HEK293T (cell line): ENCODE measurements at places on chromosomes 2 and 18.

DNA sequence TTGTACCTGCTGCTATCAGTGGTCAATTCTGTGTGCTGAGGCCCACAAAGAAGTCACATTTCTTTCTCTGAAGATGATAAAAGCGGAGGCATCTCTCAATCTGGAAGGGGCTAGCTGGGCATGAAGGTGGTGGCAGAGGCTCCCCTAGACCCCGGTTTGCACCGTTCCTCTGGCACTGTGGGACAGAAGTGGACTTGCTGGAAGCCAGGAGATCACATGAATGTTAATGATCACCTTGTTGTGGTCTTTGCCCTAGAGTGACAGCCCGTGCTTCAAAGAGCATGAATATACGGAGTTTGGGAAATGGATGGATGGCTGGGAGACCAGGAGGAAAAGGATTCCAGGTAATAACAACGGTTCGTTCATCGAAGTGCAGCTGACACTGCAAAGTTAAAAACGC is 20.2 kb downstream of the ALLC start:
- DNase-seq: no peak

- DNase-seq: no peak
Observed at GRCh38 chr2:235212501-235213158, 260.8 kb downstream of the SH3BP4 start.

DNA sequence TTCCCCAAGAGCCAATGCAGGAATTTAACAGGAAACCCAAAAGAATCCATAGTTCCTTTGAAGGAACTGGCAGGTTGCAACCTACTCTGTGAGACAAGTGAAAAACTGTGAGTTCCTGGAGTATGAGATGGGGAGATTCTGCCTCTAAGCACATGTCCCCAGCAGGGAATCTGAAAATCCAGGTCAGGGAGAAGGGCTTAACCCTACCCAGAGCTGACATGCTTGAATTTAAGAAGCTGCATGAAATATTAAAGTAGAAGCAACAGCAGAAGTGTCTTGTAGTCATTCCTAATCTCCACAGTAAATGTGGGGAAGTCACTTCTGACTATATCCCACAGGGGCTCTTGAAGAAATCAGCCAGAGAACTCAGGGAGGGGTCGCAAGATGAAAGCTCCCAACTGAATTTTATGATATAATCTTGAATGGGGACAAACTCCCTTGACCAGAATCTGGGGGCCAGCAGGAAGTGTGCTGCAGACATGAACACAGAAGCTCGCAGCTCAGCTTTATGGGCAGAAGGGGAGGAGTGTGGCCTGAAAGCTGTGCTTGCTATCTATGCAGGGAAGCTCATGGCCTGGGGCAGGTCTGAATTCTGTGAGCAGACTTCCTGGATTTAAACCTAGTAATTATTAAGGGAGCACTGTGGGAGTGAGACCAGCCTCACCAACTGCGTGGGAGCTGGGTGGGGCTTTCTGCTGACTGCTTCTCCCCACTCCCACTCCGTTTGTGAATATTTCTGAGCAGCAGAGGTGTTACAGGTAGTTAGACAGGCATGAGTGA is 184.1 kb upstream of the KYNU start:
- no peak for DNase-seq

GRCh38 chr2:157245846-157246764 is 11.4 kb upstream of the GALNT5 start:
- no peak for DNase-seq

GRCh38 chr18:48545757-48546321 is 7.0 kb downstream of the CTIF start:
- no peak for DNase-seq

DNA sequence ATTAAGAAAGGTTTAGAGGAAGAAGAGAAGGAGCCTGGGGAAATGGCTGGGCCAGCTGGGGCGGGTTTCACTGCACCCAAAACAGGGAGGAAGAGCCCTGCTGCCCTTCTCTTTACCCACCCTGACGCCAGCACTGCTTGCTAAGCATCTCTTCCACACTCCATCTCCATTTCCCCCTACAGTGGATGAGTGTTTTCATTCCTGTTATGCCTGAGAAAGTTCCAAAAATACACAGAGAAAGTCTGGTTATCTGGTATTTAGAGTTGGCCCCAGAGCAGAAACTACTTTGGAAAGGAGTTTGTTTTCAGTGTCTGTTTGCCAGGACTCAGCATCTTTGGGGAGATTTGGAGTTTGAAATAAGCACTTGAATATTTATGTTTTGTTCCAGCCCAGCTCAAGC is 451.0 kb downstream of the SLC4A3 start:
- no peak for DNase-seq

DNA sequence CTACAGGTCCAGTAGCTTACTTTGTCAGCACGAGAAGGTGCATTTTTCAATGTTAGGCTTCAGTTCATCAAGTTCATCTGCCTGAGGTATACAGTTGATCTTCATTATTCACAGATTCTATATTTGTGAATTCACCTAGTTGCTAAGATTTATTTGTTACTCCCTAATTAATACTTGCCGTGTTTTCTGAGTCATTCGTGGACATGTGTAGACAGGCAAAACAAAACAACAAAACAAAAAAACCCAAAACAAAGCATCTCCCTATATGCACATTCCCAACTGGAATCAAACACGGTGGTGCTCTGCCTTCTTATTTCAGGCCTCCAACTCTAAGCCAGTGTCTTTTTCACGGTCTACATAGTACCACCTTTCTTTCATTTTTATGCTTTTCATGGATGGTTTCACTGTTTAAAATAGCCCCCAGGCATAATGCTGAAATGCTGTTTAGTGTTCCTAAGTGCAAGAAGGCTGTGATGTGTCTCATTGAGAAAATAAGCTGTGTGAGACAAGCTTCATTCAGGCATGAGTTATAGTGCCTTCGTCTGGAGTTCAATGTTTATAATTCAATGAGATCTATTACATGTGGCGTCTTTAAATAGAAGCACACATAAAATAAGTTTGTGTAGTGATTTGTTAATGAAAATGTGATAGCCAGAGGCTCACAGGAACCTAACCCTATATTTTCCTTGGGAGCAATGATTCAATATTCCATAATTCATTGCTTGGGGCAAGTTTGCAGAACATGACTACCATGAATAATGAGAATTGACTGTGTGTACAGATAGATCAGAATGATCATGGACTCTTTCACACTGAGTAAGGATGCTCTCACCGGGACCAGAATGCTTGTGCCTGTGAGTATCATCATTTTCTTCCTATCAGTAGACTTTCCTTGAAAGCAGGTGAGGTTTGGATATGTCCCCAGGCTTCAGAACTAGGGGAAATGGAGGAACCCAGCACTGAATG is 24.6 kb downstream of the ITGB6 start:
- no peak for DNase-seq

DNA sequence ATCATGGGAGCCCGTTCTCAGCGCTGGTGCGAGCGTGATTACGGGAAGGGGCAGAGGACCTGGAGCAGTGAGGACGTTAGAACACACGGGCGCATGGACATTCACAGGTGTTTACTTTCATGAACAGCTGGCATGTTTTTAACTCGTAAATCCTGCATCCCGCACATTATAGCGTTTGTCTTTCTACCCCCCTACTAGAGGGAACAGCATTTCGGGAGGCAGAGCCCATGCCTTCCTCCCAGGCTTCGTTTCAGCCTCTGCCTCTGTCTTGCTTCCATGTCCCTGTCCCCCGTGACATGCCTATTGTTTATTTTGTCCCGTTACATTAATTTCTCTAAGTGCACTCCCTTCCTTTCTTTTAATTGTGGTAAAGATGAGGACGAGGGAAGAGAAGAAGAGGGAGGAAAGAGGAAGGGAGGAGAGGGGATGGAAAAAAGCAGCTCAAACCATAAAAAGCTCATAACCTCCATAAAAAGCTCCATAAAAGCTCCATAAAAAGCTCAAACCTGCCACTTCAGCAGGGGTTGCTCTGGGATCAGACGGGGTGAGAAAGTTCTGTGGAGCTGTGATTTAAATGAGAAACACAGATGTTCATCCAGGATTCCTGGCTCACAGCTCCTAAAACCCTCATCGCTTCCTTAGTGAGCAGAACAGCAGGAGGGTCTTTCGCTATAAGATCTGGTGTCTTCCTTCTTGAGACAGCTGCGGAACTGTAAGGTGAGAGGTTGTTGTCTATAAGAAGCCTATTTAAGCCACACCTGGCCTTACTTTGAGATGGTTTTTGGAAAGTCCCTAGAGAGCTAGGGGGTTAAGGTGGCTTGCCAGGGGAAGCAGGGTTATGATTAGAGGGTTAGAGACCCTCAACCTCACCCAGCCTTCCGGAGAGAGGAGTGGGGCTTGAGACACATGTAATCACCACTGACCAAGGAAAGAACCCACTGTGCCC is 66.6 kb upstream of the SNTG2 start:
- DNase-seq: no peak

GRCh38 chr2:204715361-204715760 is 170.1 kb downstream of the PARD3B start:
- DNase-seq: no peak

DNA sequence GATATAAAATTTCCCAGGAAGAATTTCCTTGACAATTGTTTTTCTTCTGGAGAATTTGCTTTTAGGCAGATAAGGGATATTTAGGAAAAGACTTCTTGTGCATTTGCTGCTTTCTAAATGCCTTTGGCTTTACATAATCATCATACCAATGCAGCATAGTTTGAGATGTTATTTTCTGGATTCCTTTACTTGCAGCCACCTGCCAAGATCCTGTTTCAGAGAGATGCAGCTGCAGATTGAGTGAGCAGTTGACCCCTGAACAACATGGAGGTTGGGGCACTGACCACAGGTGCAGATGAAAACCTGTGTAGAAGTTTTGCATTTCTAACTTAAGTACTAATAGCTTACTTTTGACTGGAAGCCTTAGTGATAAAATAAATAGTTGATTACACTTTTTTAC is 257.9 kb downstream of the RPIA start:
- no peak for DNase-seq

- DNase-seq: no peak
Observed at GRCh38 chr2:19648583-19648982, 253.2 kb downstream of the TTC32 start.

DNA sequence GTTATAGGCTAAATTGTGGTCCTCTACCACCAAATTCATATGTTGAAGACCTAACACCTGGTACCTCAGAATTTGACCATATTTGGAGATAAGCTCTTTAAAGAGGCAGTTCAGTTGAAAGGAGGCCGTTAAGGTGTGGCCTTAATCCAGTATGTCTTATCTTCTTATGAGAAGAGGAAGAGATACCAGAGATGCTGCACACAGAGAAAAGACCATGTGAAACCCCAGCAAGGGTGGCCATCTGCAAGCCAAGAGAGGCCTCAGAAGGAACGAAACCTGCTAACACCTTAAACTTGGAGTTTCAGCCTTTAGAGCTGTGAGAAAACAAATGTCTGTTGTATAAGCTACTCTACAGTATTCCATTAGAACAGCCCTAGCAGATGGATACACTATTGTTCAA is 528.1 kb upstream of the DCC start:
- DNase-seq: no peak

- DNase-seq: no peak
Observed at GRCh38 chr2:24517247-24517646, 26.2 kb downstream of the NCOA1 start.

- no peak for DNase-seq
Observed at GRCh38 chr2:64860276-64860885, 128.8 kb upstream of the SLC1A4 start.

DNA sequence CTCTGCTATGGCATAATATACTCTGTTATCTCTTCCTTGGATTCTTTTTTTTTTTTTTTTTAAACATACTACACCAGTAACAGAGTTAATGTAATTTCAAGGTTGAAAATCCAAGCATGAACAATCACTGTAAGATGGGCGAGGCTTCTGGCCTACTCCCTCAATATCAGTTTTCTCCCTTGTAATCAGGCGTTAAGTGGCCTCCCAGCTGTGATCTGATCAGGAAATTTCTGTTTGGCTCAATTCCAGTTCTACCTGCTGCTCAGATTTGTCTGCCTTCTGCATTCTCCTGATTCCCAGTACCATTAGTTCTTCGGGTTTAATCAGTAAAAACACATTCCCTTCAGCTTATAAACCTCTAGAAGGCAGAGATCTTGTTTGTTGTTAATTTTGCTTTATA is 18.6 kb downstream of the PRKD3 start:
- no peak for DNase-seq

DNA sequence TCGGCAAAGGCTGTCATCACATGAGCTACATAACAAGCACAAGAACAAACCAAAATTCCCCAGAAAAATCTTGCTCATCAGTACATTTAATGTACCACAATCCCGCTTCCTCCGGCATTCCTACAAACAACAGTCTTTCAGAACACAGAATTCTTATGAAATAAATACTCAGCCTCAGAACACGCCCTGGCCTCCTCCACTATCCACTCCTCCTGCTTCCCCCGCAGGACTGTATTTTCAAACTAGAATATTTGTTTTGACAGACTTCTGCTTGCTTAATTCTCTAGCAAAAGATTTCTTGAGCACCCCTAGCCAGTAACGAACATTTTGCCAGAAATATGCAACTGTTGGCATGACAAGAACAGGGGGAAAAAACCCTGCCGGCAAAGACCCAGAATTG is 131.2 kb downstream of the THADA start:
- no peak for DNase-seq

DNA sequence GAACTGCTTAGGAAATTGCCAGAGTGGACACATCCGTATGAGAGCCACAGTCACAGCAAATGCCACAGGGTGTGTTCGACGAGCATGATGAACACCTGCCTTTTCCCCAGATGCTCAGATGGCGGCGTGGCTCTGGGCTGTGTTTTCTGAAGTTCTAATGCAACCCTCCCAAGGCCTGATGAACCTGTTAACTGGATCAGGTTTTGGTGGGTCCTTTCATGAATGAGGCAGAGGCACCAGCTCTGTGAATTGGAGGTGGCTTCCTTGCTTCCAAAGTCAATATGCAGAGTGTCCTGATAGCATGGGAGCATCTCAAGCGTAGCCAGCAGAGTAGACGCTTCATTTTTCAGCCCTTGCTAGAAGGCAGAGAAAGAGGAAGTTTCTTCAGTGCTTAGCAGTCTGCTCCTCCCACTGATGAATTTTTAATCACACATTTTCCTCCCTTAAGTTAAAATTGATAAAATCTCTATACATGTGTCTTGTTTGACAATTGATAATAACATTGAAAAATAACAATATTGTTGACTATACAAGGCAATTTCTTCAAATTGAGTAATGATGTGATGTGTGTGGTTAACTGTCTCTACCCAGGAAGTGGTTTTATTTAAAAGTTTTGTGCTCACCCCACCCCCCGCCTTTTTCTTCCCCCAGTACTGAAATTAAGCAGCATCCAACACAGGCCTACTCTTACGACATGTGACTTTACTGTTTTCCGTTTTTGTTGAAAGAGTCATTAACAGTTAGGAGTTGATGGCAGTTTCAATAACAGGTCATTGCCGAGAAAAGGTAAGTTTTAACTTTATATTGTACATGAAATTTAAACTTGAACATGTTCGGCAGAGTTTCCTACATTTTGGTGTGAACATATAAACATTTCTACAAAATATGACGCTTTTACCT is at the start of gene ARHGAP15:
TSS of gene ARHGAP15 (plus strand) at position 739 of the 900 bp plus-strand sequence.
- no peak for DNase-seq

DNA sequence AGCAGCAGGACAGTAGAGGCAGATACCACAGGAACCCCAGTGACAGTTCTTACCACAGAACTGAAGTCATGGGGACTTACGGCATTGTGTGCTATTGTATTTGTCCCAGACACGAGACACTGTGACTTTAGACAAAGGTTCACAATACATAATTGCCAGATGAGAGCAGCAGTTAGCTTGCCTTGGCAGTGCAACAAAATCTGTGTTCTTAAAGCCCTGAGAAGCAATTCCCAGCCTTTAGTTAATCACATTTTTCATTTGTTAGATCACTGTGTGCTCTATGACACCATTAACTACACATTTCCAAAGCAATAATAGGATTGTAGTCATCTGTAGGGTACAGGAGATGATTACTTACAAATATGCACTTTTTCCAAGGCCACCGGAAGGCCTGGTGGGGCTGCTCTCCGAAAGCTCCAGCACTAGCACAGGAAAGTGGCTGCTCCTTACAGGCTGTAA is 97.5 kb upstream of the LDLRAD4 start:
- no peak for DNase-seq

GRCh38 chr2:138565230-138565598 is 63.6 kb downstream of the SPOPL start:
- no peak for DNase-seq
